Central memory CD4-positive, alpha-beta T cell (primary cell): ENCODE measurements at places on chromosomes 2 and 18.

DNA sequence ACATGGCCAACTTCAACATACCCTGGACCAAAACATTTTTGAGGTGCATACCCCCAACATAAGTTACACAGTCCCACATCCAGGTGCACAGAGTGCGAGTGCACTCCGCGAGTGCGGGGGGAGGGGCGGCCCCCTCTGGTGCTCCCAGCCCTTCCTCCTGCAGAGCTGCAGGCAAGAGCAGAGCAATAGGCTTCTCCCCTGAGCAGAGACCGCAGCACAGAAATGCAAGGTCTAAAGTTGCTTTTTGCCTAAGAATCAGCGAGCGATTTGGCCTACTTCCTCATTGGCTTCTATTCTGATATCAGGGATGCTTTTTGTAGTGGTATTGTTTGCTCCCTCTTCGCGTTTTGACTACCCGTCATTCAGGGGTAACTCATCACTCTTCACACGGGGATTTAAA lies 40.6 kb downstream of the BOLA3 start:
- DNase-seq, result no peak

DNA sequence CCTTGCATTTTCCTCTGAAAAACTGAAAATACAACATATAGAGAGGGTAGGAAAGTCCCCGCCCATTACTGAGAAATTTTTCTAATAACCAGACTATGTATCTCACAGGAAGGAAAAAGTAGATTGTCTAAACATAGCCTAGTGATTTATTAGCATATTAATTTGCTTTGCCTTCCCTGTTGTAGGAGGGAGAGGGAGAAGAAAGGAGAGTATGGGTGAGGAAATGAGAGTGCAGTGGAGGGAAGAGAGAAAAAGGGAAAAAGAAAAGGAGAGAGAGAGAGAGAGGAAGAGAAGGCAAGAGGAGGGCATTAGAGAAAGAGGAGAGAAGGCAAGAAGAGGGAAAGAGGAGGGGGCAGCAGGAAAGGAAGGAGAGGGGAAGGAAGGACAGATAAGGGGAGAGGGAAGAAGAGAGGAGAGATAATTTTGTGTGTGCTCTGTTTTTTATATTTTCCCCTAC lies 3.6 kb upstream of the KYNU start:
- DNase-seq, result no peak

GRCh38 chr2:191376981-191377629 lies 131.9 kb downstream of the MYO1B start:
- DNase-seq, result no peak

GRCh38 chr2:88659538-88659915 lies 31.9 kb upstream of the RPIA start:
- no peak for DNase-seq

DNA sequence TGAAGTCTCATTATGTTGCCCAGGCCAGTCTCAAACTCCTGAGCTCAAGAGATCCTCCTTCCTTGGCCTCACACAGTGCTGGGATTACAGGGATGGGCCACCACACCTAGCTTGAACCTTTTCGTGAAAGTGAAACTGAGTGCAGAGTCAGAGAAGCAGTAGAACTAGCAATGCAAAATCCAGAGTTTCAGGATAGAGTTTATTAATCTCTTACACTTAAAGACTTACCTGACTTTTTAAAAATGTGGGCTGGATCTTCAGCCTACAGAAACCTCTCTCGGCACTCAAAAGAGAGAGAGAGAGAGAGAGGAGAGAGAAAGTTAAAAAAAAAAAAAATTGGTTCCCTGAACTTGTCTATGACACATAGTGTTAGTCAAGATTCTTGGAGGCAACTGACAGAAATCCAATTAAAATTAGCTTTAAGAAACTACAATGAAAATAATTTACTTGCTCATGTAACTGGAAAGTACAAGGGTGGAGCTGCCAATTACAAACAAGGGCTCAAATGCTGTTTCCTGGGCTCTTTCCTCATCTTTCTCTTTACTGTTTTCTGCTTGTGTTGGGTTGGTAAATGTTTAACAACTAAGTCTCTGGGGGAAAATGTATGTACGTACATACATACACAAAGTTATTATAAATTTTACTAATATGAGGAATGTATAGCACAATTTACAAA lies 98.1 kb upstream of the CERS6 start:
- DNase-seq, result no peak

- DNase-seq, result no peak
Observed at GRCh38 chr2:170229125-170229524, 51.2 kb downstream of the MYO3B start.

DNA sequence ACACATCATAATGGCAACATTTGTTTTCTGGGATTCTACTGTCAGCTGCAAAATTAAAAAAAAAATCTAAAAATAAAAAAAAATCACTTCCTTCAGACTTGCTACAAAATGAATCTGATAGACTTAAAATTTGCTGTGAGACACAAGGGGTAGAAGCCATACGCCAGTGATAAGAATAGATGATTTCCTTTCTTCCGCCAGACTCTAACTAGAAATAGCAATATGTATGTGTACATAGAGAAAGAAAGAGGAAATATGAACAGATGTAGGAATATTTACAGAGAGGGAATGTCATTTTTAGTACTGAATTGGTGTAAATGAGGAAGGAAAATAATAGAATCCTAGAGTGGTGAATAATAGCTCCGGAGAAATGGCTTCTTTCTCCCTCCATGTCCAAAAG lies 574.2 kb downstream of the DCC start:
- DNase-seq, result no peak

DNA sequence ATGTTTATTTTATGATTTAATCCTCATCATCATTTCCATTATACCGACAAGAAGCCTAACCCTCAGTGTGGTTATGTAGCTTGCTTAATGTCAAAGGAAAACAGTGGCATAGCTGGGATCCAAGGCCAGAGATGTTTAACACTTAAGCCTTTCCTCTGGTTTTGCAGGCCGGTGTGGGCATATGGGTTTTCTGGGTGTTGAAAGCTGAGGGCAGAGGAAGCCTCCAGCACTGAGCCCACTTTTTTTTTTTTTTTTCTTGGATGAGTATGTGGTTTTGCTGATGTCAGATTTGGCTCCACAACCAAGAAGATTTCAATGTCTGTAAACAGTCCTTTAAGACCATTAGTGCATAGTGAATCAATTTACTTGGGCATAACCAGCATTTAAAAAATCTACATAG lies 41.3 kb downstream of the LHCGR start:
- no peak for DNase-seq

DNA sequence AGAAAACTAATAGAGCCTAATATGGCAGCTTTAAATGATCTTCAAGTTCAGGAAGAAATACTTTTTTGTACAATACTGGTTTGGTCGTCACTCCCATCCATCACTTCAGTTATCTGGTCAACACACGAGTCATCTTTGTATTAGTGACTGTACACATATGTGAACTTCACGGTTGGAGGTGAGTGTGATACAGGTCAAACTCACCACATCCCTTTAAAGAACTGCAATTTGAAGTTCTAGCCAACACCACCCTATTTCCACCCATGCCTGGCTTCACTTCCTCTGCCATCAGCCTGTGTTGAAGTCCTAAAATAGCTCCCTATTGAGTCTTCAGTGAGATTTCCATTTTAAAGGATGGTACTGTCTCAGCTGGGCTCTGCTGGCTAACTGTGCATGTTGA lies 361.9 kb downstream of the TXNL1 start:
- DNase-seq, result no peak

- DNase-seq, result no peak
Observed at GRCh38 chr2:14673351-14673875, 40.9 kb downstream of the LRATD1 start.

DNA sequence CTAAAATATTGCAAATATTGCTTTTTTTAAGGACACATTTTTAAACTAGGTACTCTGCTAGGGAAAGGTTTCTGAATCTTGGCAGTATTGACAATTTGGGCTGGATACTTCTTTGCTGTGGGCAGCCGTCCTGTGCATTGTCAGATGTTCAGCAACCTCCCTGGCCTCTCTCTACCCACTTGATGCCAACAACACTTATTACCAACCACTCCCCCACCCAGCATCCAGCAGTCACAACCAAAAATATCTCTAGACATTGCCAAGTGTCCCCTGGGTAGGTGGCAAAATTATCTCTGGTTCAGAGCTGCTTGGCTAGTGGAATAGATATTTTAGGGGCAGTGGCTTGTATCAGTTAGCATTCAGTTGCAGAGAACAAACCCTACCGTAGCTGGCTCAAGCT lies 114.3 kb upstream of the PNPT1 start:
- no peak for DNase-seq

- DNase-seq, result peak; percentile 38
Observed at GRCh38 chr2:175111200-175111657, 56.8 kb downstream of the ATF2 start.

- DNase-seq, result peak; percentile 65
Observed at GRCh38 chr2:191679818-191680600, 2.1 kb downstream of the NABP1 start.

- no peak for DNase-seq
Observed at GRCh38 chr2:205768815-205769494, 86.7 kb downstream of the NRP2 start.

- no peak for DNase-seq
Observed at GRCh38 chr2:158600155-158600802, 143.5 kb downstream of the PKP4 start.

DNA sequence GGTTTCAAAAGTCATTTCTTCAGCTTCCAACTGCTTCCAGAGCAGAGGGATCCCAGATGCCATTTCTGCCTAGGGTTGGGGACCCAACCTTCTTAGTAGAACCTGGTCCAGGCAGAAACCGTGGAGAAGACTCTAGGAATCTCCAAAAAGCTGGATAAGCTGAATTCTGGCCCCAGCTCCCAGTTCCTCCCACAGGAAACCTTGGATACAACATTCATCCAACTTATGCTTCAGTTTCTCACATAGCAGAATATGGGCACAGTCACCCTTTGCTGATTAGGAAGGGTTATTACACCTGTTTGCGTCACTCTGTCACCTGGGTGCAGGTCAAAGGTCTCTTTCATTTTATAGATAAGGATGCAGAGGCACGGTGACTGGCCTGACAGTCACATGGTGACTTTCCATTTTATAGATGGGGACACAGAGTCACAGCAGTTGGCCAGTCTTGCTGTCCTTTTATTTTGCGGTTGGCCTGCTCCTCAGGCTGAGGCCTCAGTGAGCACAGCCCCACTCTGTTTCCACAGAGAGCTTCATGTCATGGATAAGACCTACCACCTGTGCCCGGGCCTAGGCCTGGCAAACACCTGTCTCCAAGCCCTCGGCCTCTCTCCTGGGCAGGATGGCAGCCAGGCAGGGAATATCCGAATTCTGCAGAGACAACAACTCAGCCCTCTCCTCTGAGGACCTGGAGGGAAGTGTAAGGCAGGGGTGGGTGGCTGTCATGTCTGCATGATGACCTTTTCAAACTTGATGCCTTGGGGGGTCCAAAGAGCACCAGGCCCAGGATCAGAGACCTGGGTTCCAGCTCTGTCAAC lies 148.8 kb downstream of the SMAD7 start:
- no peak for DNase-seq

GRCh38 chr2:119253114-119253702 lies 29.6 kb downstream of the STEAP3 start:
- no peak for DNase-seq

GRCh38 chr2:131673400-131674173 lies 145.9 kb downstream of the CCDC74A start:
- DNase-seq, result peak; percentile 48

DNA sequence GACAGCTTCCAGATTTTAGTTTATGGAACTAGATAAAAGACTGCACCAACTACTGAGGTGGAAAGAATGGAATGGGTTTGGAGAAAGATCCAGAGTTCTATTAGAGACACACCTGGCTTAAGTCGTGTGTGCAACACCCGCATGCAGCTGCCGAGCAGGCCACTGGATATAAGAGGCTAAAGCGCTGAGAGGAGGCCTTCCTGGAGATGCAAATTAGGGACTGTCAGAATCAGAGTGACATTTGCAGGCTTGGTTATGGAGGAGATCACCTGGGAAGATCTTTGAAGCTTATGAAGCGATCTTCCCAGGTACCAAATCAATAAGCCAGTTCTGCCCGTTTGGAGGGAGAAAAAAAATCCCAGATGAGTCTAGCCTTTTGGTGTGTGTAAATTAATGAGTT lies 30.4 kb upstream of the KLHL29 start:
- no peak for DNase-seq

GRCh38 chr2:111706481-111707001 lies 177.5 kb downstream of the ANAPC1 start:
- no peak for DNase-seq

- DNase-seq, result no peak
Observed at GRCh38 chr2:184372484-184372883, 225.8 kb upstream of the ZNF804A start.

- DNase-seq, result no peak
Observed at GRCh38 chr18:77992057-77992456, 742.4 kb downstream of the GALR1 start.

- DNase-seq, result peak; percentile 33
Observed at GRCh38 chr18:12659904-12660605, 2.1 kb upstream of the SPIRE1 start.

- no peak for DNase-seq
Observed at GRCh38 chr2:213016166-213016983, 135.0 kb downstream of the IKZF2 start.

- DNase-seq, result no peak
Observed at GRCh38 chr18:7090771-7091170, 26.8 kb downstream of the LAMA1 start.

- no peak for DNase-seq
Observed at GRCh38 chr18:54240629-54241107, 16.2 kb upstream of the MBD2 start.

DNA sequence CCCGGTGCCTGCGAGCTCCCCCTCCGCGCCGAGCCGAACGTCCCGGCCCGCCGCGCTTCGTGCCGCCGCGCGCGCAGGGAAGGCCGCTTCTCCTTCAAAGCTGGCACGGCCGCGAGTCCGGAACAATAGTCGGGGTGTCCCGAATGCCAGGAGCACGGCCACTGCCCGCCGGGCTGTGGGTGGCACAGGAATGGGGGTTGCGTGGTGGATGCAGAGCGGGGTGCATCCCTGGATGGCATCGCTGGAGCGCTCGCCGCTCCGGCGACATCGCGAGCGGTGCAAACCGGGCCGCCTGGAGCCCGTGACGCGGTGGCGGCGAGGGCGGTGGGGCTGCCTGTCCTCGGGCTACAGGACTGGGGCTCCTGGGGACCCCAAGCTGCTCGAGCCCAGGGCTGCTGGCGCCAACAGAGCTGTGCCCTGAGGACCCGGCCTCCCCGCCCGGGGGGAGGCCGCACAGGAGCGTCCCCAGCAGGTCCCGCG lies 1.1 kb upstream of the SATB2 start:
- DNase-seq, result no peak

DNA sequence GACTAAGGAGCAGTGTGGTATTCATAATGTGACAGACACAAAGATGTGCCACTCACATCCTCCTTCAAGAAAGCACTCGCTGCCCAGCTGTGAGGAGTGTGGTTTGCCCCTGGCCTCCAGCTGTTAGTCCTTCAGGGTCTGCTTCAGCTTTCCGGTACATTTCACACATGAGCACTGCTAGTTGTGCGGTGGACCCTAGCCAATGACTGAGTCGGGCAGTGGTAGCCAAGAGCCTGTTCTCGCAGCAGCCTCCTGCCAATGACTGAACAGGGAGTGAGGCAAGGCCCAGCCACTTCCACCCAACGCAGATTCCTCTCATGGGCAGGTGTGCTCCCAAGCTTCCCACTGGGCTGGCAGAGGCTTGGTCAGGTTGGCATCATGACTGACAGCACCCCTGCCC lies 254.3 kb downstream of the RBM43 start:
- DNase-seq, result no peak

GRCh38 chr2:192148620-192149321 lies 46.0 kb downstream of the TMEFF2 start:
- DNase-seq, result no peak

GRCh38 chr2:45925026-45925425 lies 273.6 kb downstream of the PRKCE start:
- DNase-seq, result no peak
